ENCODE measurements at places on chromosomes 11 and 22. TPM values are rescaled to one million over a fixed set of nuclear protein-coding genes. Genes with fewer than 3 reads are reported as not detected.

The MS4A6A gene
- polyA plus RNA-seq, result 76.3 TPM

The PLEKHA7 gene
- polyA plus RNA-seq, result 16.2 TPM

The ASPHD2 gene
- polyA plus RNA-seq, result 0.17 TPM

The SLC7A4 gene
- 0.25 TPM for polyA plus RNA-seq

The SOX10 gene
- 0.49 TPM for polyA plus RNA-seq

The VPREB1 gene
- polyA plus RNA-seq, result not detected

The EXPH5 gene
- 0.28 TPM for polyA plus RNA-seq
